Activated CD4-positive, alpha-beta T cell treated with anti-CD3 and anti-CD28 coated beads, Interleukin-2, amount 10 ng/mL, durations not matched to agents 24 days and 14 days (primary cell): ENCODE measurements at places on chromosomes 16 and 17.

GRCh38 chr16:28062261-28062846 is 1.2 kb downstream of the GSG1L start:
- H3K4me3 ChIP-seq: peak overlapping the region; percentile 39
- peaks cover 10% of the 10 kb centered on the region for H3K4me1 ChIP-seq
- no peak for DNase-seq
- H3K36me3 ChIP-seq: no peaks in the 10 kb centered on the region
- no peak overlapping the region for H3K27ac ChIP-seq

DNA sequence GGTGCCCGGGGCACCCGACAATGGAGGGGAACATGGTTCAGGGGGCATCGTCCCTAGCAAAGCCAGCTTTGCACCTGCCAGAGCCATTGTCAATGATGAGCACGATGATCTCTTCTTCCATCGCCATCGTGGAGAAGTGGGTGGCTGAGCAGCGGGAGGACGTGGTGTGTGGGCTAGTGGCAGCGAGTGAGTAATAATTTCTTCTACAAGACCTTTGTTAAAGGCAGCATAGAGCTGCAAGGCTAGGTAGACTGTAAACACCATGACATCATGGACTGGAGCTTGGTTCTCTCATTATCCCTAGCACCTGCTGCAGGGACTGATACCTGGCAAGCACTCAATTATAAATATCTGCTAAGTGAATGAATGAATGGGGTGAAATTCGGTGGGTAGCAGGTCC is 6.7 kb upstream of the HEATR3 start:
- H3K4me3 ChIP-seq: no peak overlapping the region
- no peak for DNase-seq

- no peaks in the 10 kb centered on the region for H3K27me3 ChIP-seq
- peaks cover 75% of the 10 kb centered on the region for H3K4me1 ChIP-seq
- H3K27ac ChIP-seq: no peak overlapping the region
- peaks cover 20% of the 10 kb centered on the region for H3K36me3 ChIP-seq
Measured at GRCh38 chr17:48835971-48836370, 5.1 kb downstream of the CALCOCO2 start.

- no peak overlapping the region for H3K27ac ChIP-seq
- H3K4me1 ChIP-seq: peaks cover 29% of the 10 kb centered on the region
- H3K27me3 ChIP-seq: peaks cover 19% of the 10 kb centered on the region
- peaks cover 4% of the 10 kb centered on the region for H3K36me3 ChIP-seq
Measured at GRCh38 chr16:50261707-50262235, 4.6 kb upstream of the ADCY7 start.

- peaks cover 10% of the 10 kb centered on the region for H3K4me1 ChIP-seq
- DNase-seq: peak; percentile 73
- H3K27ac ChIP-seq: no peak overlapping the region
- peak overlapping the region; percentile 80 for H3K4me3 ChIP-seq
- H3K36me3 ChIP-seq: no peaks in the 10 kb centered on the region
Measured at GRCh38 chr17:50558941-50559614, 1.4 kb upstream of the CACNA1G start.
